H1 (cell line): ENCODE measurements at places on chromosomes 1 and 21.
A peak's percentile ranks its signal among the peaks of the same experiment; 100 is the strongest.

DNA sequence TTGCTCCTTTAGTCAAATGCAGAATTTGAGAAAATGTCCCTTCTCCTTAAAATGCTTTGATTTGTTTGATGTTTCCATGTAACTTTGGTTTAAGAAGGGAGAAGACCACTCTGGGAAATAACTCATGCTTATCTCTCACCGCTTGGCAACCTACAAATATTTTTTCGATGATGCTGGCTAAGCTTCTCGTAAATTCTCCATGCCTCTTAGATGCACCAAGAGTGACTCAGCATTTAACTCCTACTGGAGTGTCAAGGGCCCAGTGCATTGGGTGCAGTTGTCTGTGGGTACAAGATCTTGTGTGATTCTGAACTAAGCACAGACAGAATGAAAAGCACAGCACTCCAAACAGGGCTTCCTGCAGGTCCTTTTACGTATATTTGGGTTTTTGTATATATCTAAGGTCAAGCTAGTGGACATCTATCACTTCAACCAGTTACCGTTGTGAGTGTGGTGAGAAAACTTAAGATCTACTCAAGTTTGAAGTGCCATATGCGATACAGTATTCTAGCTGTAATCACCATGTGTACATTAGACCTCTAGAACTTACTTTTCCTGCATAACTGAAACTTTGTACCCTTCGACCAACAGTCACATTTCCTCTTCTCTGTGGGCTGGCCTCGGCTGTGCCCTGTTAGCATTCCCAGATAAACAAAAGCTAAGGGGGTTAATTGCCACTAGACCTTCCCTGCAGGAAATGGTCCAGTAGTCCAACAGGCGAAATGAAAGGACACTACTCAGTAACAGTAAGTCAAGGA, 55.8 kb downstream of the COL18A1 start:
- H3K4me3 ChIP-seq, result no peak overlapping the region
- no peak overlapping the region for H3K27ac ChIP-seq

DNA sequence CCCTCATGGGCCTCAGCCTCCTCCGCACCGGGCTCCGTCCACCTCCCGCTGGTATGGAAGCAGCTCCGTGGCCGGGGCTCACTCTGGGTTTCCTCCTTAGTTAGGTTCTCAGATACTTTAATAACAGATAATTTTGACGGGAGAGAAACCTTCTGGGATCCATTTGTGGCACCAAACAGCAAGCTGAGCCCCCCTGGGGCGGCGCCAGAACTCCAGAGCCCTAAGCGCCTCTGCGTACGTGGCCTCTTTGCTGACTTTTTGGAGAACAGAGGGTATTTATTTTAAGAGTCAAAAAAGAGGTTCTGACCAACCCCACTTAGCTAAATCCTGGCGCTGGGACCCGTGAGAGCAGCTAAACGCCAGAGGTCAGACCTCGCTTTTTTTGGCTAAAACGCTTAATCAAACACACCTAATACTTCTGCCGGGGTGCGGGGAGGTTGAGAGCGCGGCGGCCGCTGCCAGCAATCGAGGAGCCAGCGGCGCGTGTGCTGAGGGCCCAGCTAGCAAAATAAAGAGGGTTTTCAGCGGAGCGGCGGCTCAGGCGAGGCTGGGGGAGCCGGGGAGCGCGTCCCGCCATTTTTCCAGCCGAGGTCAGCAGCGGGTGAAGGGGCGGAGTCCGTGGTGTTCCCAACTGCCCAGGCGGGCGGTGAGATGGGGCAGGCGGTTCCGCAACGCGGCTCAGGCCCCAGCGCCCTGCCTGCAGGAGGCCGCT, 171.7 kb downstream of the PRDM16 start:
- H3K27me3 ChIP-seq, result no peaks in the 10 kb centered on the region
- no peak for DNase-seq
- no peak overlapping the region for H3K27ac ChIP-seq
- no peak overlapping the region for H3K4me3 ChIP-seq
- H3K36me3 ChIP-seq, result no peaks in the 10 kb centered on the region
- H3K4me1 ChIP-seq, result no peaks in the 10 kb centered on the region; the same call in 1 of the 2 replicates

- H3K36me3 ChIP-seq, result no peaks in the 10 kb centered on the region
- H3K27me3 ChIP-seq, result no peaks in the 10 kb centered on the region
- no peak overlapping the region for H3K27ac ChIP-seq
- no peak for DNase-seq
Observed at GRCh38 chr1:209218981-209219380, 364.5 kb upstream of the CAMK1G start.

DNA sequence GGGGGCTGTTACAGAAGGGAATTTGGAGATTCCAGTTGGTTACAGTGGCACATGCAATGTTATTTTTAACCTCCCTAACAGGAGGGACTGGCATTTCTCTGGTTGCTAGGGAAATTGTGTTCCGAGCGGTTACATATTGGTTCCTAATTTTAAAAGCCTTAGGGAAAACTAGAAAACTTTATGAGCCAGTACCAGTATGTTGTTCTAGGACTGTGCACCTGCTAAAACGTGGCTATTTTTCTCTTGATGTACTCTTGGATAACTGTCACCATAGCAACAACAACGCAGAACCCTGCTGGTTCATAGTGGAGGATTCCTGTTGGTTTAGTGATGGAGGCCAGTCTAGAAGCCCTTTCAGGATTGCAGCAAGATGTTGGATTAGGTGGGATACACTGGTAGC, 68.9 kb upstream of the PGBD5 start:
- no peak overlapping the region for H3K4me3 ChIP-seq
- no peak for DNase-seq
- H3K27ac ChIP-seq, result no peak overlapping the region
- no peaks in the 10 kb centered on the region for H3K4me1 ChIP-seq
- H3K36me3 ChIP-seq, result no peaks in the 10 kb centered on the region

GRCh38 chr1:170321113-170321512, 175.4 kb downstream of the NTMT2 start:
- DNase-seq, result no peak
- H3K36me3 ChIP-seq, result no peaks in the 10 kb centered on the region
- H3K4me1 ChIP-seq, result no peaks in the 10 kb centered on the region
- H3K4me3 ChIP-seq, result no peak overlapping the region
- no peak overlapping the region for H3K27ac ChIP-seq

DNA sequence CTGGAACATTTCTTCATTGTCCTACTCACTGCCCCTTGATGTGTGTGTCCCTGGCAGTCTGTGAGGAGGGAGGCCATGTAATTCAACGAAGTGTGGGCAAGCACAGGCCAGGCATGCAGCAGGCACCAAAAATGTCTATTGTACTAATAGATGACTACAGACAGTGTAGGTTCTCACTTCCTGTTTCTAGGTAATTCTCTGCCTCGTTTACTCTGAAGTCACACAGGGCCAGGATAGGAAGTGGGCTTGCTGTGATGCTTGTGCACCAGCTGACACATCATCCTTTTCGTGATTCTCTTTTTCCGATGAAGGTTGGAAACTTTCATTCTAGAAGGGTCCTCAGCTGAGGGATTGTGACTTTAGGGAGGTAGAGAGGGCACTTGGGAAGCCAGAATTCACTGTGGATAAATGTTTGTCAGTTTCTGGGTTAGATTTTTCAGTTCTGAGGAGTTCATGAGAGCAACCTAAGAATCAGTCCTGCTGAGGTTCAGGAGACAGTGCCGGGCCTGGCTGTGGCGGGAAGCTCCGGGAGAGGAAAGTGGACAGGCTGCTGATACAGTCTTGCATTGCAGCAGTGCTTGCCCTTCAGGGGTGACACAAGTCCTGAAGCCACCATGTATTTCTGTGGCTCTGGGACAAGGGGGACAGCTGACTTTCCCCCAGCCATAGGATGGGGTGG, 4.3 kb upstream of the CSF1 start:
- peaks cover 11% of the 10 kb centered on the region for H3K4me1 ChIP-seq
- H3K4me3 ChIP-seq, result no peak overlapping the region
- peaks cover 24% of the 10 kb centered on the region for H3K27me3 ChIP-seq
- no peaks in the 10 kb centered on the region for H3K36me3 ChIP-seq
- no peak for DNase-seq
- no peak overlapping the region for H3K27ac ChIP-seq

DNA sequence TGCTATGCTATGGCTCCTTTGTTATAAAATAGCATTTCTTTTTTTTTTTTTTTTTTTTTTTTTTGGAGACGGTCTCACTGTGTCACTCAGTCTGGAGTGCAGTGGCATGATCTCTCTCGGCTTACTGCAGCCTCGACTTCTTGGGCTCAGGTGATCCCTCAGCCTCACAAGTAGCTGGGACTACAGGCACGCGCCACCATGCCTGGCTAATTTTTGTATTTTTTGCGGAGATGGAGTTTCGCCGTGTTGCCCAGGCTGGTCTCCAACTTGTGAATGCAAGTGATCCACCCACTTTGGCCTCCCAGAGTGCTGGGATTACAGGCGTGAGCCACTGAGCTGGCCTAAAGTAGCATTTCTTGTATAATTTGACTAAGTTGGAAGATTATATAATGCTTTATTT, 10.8 kb downstream of the CAMTA1 start:
- H3K27me3 ChIP-seq, result no peaks in the 10 kb centered on the region
- H3K4me1 ChIP-seq, result no peaks in the 10 kb centered on the region
- no peak overlapping the region for H3K27ac ChIP-seq
- DNase-seq, result no peak

- no peak for DNase-seq
- H3K4me1 ChIP-seq, result peaks cover 11% of the 10 kb centered on the region
- no peak overlapping the region for H3K27ac ChIP-seq
- no peaks in the 10 kb centered on the region for H3K36me3 ChIP-seq
- H3K27me3 ChIP-seq, result peaks cover 12% of the 10 kb centered on the region; the same call in 1 of the 2 replicates
- H3K4me3 ChIP-seq, result no peak overlapping the region
Observed at GRCh38 chr1:21666576-21667320, 2.4 kb downstream of the RAP1GAP start.

DNA sequence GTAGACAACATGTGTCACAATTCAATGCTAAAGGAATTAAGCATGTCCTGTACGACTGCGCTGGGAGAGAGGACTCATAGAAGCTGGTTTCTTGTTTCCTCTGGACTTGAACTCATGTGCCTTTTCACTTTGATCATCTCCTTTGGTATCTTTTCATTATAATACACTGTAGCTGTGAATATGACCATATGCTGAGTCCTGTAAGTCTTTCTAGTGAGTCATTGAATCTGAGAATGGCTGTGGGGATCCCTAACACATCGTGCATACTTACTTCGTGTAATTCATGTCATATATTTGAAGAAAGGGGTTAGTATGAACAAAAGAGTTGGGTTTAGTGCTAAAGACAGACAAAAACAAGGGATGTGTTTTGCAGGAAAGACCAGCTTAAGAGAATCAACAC, 148.1 kb upstream of the RUNX1 start:
- H3K36me3 ChIP-seq, result no peaks in the 10 kb centered on the region
- no peak overlapping the region for H3K4me3 ChIP-seq
- no peak overlapping the region for H3K27ac ChIP-seq
- DNase-seq, result no peak
- no peaks in the 10 kb centered on the region for H3K27me3 ChIP-seq
- no peaks in the 10 kb centered on the region for H3K4me1 ChIP-seq

GRCh38 chr1:223216531-223217205, 73.6 kb upstream of the TLR5 start:
- H3K4me1 ChIP-seq, result no peaks in the 10 kb centered on the region
- no peak overlapping the region for H3K27ac ChIP-seq
- no peak overlapping the region for H3K4me3 ChIP-seq
- no peaks in the 10 kb centered on the region for H3K36me3 ChIP-seq
- no peaks in the 10 kb centered on the region for H3K27me3 ChIP-seq

DNA sequence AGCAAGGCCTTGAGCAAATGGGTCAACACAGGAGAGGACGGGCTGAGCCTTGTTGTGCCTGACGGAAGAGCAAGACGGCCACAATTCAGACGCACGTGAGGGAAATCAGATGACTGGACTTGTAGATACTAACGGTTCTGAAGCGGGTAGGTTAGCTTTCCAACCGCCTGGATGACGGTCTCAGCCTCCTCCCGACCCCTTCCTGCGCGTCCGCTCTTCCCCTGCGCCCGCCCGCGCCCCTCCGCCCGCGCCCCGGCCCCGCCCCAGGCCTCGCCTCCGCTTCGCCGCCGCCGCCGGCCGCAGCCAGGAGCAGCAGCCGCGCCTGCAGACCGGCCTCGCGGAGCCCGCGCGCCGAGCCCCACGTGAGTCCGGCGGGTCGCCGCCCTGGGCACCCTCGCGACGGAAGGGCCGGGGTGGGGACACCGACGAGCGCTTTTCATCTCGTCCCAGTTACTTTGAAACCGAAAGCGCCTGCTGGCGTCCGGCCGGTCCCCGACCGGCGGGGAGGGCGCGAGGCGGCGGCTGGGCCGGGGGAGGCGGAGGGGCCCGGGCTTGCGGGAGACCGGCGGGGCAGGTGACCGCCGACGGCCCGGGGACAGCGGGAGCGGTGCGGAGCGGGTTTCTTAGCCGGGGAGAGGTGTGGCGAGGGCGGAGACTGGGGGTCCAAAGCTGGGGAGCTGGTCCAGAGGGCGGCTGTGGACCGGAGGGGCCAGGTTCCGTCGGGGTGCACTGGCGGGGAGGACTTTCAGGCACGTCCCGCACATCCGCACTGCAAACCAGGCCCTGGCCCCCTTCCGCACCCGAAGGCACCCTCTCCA, at the start of gene TRAF5:
Gene TRAF5, plus strand, starts transcription at position 306 of the 818 bp plus-strand sequence. CDS start 26,407 bp downstream, outside the sequence.
- peaks cover 3% of the 10 kb centered on the region; the same call in 1 of the 2 replicates for H3K27me3 ChIP-seq
- peak; percentile 82 for DNase-seq
- H3K4me3 ChIP-seq, result peak within 1 kb of the TSS; percentile 68
- H3K4me1 ChIP-seq, result peaks cover 24% of the 10 kb centered on the region
- H3K27ac ChIP-seq, result no peak within 1 kb of the TSS

GRCh38 chr1:58739856-58740466, 40.1 kb upstream of the MYSM1 start:
- H3K27me3 ChIP-seq, result no peaks in the 10 kb centered on the region
- H3K4me3 ChIP-seq, result no peak overlapping the region
- H3K27ac ChIP-seq, result no peak overlapping the region
- H3K4me1 ChIP-seq, result no peaks in the 10 kb centered on the region

DNA sequence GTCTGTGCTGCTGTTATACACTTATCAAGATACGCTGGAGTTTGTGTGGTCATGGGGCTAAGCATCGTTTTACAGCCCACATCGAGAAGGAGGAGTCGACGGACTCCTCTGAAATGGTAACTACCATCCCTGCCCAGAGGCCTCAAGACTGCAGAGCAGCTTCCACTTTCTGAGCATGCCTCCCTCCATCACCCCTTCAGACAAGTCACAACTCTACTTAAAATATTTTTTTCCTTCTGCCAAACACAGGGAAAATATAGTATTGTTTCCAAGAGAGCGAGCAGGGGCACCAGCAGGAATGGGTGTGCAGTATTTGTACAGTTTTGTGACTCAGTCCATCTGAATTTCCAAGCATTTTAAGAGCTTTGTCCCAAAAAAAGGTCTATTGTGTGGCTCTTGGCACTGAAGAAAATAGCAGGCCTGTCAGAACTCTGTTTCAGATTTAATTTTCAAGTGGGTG, 14.1 kb downstream of the EVA1C start:
- H3K4me3 ChIP-seq, result no peak overlapping the region
- H3K36me3 ChIP-seq, result no peaks in the 10 kb centered on the region
- no peaks in the 10 kb centered on the region for H3K27me3 ChIP-seq

GRCh38 chr1:177566495-177566894, 395.7 kb downstream of the BRINP2 start:
- no peak for DNase-seq
- no peak overlapping the region for H3K27ac ChIP-seq
- no peaks in the 10 kb centered on the region for H3K4me1 ChIP-seq
- no peaks in the 10 kb centered on the region for H3K36me3 ChIP-seq
- no peaks in the 10 kb centered on the region for H3K27me3 ChIP-seq

GRCh38 chr1:152225678-152226077, 1.7 kb upstream of the HRNR start:
- H3K36me3 ChIP-seq, result no peaks in the 10 kb centered on the region; the same call in 1 of the 2 replicates
- no peaks in the 10 kb centered on the region for H3K27me3 ChIP-seq
- H3K4me3 ChIP-seq, result no peak overlapping the region

- no peaks in the 10 kb centered on the region for H3K27me3 ChIP-seq
- H3K4me3 ChIP-seq, result no peak overlapping the region
- H3K27ac ChIP-seq, result no peak overlapping the region
- no peak for DNase-seq
Observed at GRCh38 chr1:237894131-237894530, 3.4 kb upstream of the ZP4 start.

- H3K4me1 ChIP-seq, result no peaks in the 10 kb centered on the region
- H3K4me3 ChIP-seq, result no peak overlapping the region
- DNase-seq, result no peak
- no peaks in the 10 kb centered on the region for H3K27me3 ChIP-seq
Observed at GRCh38 chr1:193747579-193747978, 561.2 kb upstream of the B3GALT2 start.
